ENCODE measurements at places on chromosomes 6 and 20.

- DNase-seq = no peak
These were observed 91.8 kb upstream of the PREP start for GRCh38 chr6:105494688-105495087.

- no peak for DNase-seq
These were observed 154.6 kb downstream of the CDKAL1 start for GRCh38 chr6:20688710-20689500.

GRCh38 chr20:22740829-22741228 is 156.5 kb upstream of the FOXA2 start:
- DNase-seq = no peak

DNA sequence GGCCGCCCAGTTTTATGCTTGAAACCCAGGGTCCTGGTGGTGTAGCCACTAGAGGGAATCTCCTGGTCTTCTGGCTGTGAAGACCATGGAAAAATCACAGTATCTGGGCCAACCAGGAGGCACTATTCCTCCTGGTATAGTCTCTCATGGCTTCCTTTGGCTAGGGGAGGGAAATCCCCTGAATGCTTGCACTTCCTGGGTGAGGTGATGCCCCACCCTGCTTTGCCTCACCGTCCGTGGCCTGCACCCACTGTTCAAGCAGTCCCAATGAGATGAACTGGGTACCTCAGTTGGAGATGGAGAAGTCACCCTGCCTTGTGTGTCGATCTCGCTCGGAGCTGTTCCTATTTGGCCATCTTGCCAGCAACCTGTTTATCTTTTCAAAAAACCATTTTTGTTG is 10.1 kb upstream of the ZNF337 start:
- DNase-seq = no peak

- no peak for DNase-seq
These were observed 218.2 kb downstream of the C6orf118 start for GRCh38 chr6:165091121-165091785.

Measured in stimulated activated CD4-positive, alpha-beta T cell treated with anti-CD3 and anti-CD28 coated beads, Interleukin-4, amount 100 ng/mL, for 48 hours (primary cell).